ENCODE measurements at places on chromosomes 5 and 9.

- DNase-seq: no peak
These were observed 13.9 kb upstream of the HABP4 start for GRCh38 chr9:96436063-96436455.

DNA sequence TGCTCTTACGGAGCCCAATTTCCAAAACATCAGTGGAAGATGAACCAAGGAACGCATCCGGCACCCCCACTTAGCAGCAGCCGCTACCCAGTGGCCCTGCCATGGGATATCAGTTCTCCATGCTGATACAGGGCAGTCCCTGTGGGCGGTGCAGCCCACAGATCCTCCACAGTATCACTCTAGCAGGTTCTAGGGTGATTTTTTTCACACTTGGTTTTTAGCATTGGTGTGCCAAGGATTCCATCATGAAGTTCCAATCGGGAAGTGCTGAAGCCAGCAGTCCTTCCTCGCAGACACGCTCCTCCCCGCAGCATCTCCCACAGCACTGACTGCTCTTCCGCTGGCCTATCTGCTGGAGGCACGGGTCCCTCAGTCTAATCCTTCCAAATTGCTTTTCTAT is 261.9 kb downstream of the SYK start:
- DNase-seq: no peak

GRCh38 chr5:169914766-169915165 is 65.5 kb downstream of the INSYN2B start:
- DNase-seq: no peak

DNA sequence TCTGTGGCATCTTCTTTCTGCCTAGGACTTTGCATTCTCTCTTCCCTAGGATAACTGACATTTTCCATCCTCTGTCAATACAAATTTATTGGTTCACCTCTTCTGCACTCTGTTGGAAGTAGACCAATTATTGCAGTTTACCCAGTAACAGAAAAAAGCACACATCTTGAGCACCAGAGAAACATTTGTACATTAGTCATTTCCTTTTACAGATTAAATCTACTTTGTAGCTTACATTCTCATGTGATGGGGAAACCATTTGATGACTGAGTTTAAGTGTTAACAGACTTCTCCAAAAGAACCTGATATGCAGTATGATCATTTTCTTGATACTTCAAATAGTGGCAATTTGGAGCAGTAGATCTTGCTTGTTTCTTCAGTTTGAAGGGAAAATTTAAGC is 1098.8 kb downstream of the DTWD2 start:
- DNase-seq: no peak

GRCh38 chr9:134591573-134591981 is 50.0 kb upstream of the COL5A1 start:
- no peak for DNase-seq

DNA sequence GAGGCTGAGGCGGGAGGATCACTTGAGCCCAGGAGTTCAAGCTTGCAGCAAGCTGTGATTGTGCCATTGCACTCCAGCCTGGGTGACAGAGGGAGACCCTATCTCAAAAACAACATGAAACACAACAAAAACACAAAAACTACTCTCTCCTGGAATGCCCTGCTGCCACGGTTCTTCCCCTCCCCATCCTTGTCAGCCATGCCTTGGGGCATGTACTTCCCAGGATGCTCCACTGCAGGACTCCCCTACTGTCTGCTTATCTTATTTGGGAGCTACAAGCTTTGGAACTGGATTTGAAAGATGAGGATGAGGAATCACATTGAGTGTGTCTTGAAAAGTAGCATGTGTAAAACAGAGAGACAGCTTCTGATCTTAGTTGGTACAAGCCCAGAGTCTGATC is 40.1 kb upstream of the KIAA1958 start:
- no peak for DNase-seq

- no peak for DNase-seq
These were observed 18.0 kb upstream of the SMC2 start for GRCh38 chr9:104075801-104076753.

GRCh38 chr5:963310-963672 is 45.3 kb upstream of the NKD2 start:
- no peak for DNase-seq

GRCh38 chr5:102578362-102578761 is 79.6 kb upstream of the SLCO6A1 start:
- no peak for DNase-seq

DNA sequence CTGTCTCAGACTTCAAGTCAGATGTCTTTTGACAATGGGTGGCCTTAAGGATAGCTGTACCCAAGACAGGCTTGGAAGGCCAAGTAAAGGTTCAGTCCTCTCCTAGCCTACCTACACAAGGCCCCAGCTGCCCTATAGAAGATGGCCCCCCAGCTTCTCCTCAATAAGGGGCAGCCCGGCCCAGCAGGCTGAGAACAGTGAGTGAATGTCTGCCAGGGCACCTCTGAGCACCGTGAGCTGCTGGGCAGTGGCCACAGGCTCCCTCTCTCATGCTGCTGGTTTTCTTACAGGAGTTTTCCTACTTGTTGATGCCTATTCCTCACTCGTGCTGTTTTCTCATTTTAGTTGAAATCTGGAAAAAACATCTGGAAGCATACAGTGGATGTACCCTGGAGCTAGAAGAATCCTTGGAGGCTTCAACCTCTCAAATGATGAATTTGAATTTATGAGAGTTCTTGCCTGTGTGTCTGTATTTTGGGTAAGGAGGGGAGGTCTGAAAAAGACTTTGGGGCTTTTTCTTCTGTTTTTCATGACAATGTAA is 40.1 kb downstream of the SECISBP2 start:
- DNase-seq: no peak

GRCh38 chr5:167230414-167230813 is 1061.0 kb upstream of the WWC1 start:
- DNase-seq: no peak

DNA sequence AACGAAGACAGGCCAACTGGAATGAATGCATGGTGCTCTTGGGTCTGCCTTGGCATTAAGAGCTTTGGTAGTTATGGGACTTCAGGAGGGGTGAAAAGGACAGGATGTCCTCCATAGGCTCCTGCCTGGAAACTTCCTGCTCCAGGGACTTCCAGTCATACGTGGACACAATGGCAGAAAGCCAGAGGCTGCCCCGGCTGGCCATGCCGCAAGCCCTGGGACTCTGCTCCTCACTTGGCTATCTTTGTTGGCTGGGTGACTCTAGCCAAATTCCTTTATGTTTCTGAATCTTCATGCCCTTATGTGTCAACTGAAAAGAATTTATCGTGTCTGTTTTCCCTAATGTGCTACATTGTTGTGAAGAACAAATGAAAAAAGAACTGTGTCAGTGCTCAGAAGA is 136.9 kb downstream of the SIL1 start:
- no peak for DNase-seq

DNA sequence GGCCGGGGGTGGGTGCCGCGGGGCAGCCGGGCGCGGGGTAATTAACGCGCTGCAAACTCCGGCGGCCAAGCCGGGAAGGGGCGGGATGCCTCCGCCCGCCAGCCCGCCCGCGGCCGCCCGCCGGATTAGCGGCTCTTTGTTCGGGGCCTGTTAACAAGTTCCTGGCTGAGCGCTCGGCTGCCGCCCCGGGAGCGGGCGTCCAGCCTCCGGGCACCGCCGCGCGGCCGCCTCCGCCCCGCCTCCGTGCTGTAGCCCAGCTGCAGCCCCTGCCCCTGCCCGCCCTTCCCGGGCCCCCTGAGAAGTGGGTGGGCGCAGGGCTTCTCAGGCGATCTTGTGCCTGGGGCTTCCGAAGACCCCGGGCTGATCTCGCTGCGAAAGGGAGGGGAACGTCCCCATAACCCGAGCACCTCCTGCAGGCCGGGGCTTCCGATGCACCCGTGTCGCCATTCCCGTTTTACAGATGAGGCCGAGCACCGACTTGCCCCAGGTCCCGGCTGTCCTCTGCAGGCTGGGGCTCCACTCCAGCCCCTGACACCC is 7.5 kb downstream of the UNC5A start:
- DNase-seq: no peak

DNA sequence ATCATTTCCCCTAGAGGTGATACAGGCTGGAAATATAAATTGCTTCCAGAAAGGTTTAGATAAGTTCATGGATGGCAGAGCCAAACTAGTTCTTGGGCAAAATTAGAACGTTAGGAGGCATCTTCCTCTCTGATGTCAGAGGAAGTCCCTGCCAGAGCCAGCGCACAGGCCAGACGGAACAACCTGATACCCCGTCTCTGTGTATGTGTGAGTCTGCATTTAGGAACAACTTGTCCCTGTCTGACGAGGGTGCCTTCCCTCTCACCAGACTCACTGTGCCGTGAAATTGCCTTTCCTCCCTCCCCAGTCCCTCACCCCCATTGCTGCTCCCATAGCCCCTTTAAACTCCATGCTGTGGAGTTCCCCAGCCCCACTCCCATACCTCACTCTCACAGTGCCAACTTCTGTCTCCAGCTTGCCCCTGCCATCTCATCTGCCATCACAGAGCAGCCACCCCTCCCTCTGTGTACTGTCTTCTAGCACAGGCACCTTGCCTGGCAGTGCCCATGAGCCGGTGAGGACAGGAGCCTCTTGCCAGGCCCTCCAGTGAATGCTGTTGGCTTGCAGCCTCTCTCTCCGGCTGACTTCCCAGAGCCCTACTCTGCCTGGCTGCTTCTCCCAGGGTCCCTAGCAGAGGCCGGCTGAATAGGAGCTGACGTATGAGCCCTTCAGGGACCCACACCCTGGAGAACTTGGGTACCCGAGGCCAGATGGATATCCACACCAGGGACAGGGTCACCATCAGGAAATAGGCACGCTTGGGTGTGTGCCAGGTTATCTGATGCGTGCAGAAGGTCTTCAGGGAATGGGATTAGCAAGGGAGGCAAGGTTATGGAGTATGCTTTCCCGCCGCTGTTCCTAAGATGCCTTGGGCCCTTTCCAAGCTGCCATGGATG is 26.7 kb downstream of the UNC5A start:
- no peak for DNase-seq
